Cortex of kidney (tissue), 1 donor: ENCODE measurements at places on chromosomes 13 and 19.

DNA sequence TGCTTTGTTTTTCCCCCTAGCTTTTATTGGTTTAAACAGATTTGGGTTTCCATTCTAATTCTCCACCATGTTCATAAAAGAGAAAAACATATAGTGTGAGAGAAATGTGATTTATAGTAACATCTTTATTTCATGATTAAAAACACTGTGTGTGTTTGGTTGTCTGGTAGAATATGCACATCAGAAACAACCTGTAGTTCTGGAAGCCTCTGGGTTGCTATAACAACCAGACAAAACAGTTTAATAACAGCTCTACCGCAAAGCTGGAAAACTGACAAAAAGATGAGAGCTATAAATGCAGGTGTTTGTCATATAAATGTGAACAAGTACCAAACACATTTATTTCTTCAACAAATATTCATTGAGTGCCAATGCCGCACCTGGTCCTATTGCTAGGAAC lies 9.8 kb downstream of the KBTBD6 start:
- DNase-seq: no peak

DNA sequence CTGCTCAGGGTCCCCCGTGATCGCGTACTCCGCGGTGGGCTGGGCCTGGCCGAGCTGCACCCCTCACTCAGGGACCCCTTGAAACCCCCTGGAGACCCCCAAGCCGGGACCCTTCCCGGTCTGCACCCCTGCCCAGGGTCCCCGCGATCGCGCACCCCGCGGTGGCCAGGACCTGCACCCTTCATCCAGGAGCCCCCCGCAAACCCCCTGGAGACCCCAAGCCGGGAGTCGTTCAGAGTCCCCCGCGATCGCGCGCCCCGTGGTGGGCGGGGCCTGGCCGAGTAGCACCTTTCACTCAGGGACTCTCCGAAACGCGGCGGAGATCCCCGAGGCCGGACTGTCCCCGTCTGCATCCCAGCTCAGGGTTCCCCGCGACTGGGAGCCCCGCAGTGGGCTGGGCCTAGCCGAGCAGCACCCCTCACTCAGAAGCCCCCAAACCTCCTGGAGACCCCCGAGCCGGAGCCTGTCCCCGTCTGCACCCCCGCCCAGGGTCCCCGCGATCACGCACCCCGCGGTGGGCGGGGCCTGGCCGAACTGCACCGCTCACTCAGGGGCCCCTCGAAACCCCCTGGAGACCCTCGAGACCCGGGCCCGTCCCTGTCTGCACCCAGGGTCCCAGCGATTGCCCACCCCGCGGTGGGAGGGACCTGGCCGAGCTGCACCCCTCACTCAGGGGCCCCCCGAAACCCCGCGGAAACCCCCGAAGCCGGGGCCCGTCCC lies 748 bp downstream of the LMNB2 start:
- no peak for DNase-seq

DNA sequence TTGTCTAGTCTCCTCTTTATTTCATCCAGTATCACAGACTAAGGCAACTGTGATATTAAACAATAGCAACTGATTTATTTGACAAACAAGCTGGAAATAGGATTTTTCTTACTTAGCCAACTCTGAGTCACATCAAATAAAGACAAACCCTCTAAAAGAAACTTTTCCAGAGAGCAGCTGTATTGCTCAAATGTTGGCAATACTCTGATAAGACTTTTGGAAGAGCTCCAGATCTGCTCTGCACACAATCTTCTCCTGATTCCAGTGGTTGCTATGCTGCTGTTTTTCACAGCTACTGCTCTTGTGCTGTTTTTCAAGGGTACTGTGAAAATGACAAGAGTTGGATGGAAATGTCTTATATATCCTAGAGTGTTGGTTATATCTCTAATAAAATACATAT lies 1479.2 kb downstream of the SLITRK5 start:
- no peak for DNase-seq

GRCh38 chr19:22335716-22336115 lies 49.5 kb downstream of the ZNF729 start:
- DNase-seq: no peak

GRCh38 chr13:21318891-21319532 lies 140.1 kb downstream of the ZDHHC20 start:
- no peak for DNase-seq

GRCh38 chr19:22030680-22031079 lies 19.9 kb upstream of the ZNF208 start:
- no peak for DNase-seq

DNA sequence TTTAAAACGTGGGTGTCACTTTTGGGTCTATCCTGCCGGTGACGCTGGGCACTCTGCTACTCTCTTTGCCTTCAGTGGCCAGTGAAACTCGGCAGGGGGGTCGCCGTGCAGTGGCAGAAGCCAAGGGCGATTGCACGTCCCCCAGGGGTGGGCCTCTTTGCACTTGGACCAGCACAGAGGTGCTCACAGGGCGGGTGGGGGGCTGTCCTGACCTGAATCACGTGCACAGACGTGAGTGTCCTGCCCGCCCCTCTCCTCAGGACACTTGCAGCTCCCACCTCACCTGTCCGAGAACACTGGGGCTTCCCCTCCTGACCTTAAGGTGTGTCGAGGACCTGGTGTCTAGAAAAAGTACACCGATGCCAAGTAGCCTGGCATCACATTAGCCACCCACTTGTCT lies 16.1 kb downstream of the COL4A1 start:
- DNase-seq: no peak

GRCh38 chr19:10126213-10126639 lies 6.5 kb upstream of the EIF3G start:
- no peak for DNase-seq

GRCh38 chr13:23612182-23612581 lies 42.0 kb downstream of the TNFRSF19 start:
- DNase-seq: no peak

- no peak for DNase-seq
Observed at GRCh38 chr13:53200498-53201453, 172.2 kb downstream of the OLFM4 start.

DNA sequence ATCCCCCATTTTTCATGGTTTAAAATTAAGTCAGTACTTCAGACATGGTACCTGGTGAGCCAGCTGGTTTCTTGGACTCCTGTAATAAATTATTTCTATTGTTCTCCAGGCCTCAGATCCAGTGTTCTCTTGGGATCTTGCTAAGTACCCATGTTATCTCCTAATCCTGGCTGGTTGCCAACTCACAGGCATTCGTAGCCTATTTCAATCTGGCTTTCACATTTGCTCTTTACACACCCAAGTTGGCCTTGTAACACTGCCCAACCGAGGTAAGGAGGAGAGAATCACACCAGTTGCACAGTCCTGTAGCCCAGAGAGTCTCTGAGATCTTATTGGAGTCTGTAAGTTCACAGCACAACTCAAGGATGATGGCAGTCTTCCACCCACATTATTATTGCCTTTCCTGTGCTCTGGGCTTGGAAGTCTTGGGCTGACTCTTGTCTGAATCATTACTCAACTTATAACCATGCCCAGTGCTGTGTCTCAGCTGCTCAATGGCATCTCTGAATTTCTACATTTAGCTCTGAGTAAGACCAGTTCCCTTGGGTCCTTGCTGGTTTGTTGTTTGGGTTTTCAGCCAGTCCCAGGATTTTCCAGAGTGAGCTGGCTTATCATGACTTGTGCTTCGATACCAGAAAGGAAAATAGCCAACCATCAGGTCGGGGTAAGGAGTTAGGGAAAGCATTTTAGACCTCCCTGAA lies 76.6 kb upstream of the KLF12 start:
- no peak for DNase-seq

- DNase-seq: no peak
Observed at GRCh38 chr19:17321655-17322489, 12.5 kb downstream of the DDA1 start.

DNA sequence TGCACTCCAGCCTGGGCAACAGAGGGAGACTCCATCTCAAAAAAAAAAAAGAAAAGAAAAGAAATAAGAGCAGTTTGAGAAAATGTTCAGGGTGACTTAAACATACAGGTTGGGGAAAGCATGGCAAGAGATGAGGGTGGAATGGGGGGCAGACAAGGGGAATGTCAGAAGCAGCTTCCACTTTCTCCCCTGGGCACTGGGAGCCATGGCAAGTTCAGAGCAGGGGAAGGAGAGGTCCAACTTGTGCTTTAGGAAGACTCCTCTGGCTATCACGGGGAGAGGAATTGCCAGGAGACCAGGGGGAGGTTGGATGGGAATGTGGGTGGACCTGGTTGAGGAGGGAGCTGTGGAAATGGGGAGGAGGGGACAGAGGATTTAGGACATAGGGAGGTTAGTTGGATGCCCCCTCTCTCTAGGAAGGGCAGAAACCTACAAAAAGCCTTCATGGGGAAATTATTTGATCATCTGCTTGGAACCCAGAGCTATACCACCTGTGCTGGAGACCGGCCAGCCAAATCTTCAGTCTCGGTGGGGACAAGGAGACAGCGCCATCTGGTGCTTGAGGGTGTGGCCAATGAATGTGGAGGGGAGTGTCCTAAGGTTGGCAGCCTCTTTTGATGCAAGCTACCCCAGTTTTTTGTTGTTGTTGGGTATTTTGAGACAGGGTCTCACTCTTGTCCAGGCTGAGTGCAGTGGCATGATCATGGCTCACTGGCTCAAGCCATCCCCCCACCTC lies 7.3 kb upstream of the STRN4 start:
- no peak for DNase-seq

DNA sequence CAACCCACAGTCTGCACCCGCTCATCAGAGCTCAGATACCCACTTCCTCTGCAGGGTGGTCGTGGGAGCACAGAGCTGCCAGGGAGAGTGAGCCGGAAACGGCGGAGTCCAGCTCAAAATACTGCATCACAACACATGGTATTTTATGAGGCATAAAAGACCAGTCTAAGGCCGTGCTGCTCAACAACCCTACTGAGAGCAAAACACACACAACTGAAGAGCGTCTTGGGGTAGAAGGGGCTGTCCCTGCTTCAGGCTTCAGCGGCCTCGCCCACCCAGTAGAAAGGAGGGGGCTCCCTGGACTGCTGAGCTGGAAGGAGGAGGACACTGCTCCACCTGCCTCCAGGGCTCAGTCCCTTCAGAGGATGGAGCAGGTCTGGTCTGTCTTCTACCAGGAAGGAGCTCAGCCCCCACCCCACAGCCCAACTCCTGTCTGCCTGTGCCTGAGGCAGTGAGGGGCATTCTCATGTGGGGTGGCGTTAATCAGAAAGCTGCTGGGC lies 36.9 kb downstream of the NAXD start:
- DNase-seq: no peak

DNA sequence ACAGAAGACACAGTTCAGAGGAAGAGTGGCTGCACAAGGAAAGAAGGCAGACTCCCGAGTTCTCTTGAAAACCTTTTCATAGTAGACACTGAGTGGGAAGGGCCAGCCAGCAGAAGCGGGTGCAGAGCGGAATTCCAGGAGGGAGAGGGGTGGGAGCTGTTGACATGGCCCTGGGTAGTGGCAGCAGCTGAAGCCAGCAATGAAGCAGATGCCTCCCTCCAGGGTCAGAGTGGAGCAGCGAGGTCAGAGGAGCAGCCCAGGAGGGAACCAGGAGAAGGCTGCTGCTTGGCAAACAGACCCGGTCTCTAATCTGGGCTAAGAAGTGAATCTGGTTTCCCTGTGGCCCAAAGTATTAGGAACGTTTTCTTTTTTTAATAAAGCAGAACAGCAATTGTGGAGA lies 73.9 kb upstream of the SPATA13 start:
- DNase-seq: no peak

- DNase-seq: no peak
Observed at GRCh38 chr19:49613374-49613773, 22.4 kb downstream of the PRR12 start.

DNA sequence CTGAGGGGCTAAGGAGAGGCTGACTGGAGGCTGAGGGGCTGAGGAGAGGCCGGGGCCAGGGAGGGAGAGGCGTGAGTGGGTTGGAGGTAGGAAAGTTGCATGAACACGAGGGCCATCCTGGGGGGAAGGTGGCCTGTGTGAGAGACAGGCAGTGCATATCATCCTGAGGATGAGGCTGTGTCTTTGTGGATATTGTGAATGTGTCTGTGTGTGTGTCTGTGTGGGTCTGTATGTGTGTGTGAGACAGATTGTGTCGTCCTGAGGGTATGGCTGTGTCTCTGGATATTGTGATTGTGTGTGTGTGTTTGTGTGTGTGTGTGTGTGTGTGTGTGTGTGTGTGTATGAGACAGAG lies 422 bp downstream of the ZNF71 start:
- no peak for DNase-seq

DNA sequence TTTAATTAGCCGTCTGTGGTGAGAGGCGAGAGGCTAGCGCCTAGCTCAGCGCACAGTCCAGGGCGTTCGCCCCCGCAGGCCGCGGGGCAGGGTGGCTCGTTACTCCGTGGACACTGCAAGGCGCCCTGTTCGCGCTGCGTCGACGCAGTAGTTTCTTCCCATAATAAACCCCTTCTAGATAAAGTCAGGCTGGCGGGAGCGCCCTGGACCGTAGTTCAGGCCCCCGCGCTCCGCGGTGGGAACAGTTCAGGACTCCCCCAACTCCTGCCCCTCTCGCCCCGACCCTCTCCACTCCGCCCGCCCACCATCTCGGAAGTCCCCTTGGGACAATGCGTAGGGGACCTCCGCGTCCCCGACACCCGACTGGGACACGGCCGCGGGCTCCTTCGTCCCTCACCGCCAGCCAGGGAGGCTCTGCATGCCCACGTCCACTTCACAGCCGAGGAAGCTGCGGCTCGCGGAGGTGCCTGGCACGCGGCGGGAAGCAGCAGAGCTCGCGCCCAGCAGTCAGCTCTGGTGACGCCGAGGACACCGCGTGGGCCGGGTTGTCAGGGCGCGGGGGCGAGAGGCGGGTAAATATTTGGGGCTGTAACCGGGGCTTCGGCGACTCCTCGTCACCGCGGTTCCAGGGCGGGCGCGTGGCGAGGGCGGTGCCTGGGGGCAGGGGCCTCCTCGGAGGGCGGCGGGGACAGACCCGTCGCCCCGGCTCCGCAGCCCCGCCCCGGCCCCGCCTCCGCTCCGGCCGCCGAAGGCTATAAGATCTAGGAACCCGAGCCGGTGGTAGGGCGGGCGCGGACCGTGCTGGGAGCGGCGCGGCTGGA lies at the start of gene RGCC:
Gene RGCC (plus strand): TSS at position 783 of the 821 bp plus-strand sequence. CDS start 158 bp downstream, outside the sequence.
- no peak for DNase-seq
